ENCODE measurements at places on chromosomes 1 and 21. TPM values are rescaled to one million over a fixed set of nuclear protein-coding genes. Genes with fewer than 3 reads are reported as not detected.

Gene HTR6
- total RNA-seq, result not detected

Gene HPDL
- total RNA-seq, result not detected

- peaks cover 58% of the 10 kb centered on the region for H3K4me1 ChIP-seq
- no peaks in the 10 kb centered on the region for H3K36me3 ChIP-seq
- H3K4me3 ChIP-seq, result peak overlapping the region; percentile 76
- no peak for DNase-seq
- peak overlapping the region; percentile 79 for H3K27ac ChIP-seq
Observed at GRCh38 chr1:16153999-16154673, 1.7 kb downstream of the EPHA2 start.

- no peaks in the 10 kb centered on the region for H3K27me3 ChIP-seq
- H3K27ac ChIP-seq, result no peak overlapping the region
- H3K36me3 ChIP-seq, result no peaks in the 10 kb centered on the region
- no peak for DNase-seq
- peaks cover 5% of the 10 kb centered on the region for H3K4me1 ChIP-seq
Observed at GRCh38 chr21:26042181-26042876, 128.2 kb downstream of the APP start.

DNA sequence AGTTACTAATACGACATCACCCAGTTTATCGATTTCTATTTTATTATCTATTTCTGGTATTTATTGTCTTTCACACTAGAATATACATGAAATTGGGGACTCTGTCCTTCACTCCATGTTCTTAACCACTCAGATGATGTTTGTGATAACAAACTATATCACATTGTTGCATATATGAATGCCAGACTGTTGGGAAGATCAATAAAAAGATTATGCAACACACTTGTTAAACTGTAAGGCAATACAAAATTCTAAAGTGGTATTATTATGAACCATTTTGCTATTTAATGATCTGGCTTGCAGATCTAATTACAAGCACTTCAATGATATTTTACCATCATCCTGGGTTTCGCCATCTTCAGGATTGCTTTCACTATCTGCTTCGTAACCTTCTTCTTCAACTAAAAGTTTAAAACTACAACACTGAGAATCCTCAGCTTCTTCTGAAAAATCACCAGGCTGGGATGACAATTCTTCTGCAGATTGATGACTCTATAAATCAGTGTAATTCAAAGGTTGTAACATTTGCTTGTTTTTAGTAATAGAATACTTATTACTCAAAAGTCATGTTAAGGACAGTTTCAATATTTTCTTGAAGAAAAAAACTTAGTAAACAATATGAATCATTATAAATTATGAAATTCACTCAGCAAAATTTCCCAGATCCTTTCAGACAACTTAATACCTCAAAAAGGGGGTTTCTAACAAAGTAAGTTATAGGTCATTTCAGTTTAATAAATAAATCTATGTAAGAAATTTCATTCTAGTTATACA is 63.9 kb downstream of the LYST start:
- H3K4me1 ChIP-seq, result no peaks in the 10 kb centered on the region
- H3K36me3 ChIP-seq, result peaks cover 10% of the 10 kb centered on the region
- no peak overlapping the region for H3K27ac ChIP-seq
- no peak overlapping the region for H3K4me3 ChIP-seq

Gene FAM131C
- not detected for total RNA-seq

Data from thoracic aorta (tissue), 2 donors.